ENCODE measurements at places on chromosomes 7 and 10.

- DNase-seq: no peak
Observed at GRCh38 chr10:113337142-113337541, 215.7 kb upstream of the HABP2 start.

DNA sequence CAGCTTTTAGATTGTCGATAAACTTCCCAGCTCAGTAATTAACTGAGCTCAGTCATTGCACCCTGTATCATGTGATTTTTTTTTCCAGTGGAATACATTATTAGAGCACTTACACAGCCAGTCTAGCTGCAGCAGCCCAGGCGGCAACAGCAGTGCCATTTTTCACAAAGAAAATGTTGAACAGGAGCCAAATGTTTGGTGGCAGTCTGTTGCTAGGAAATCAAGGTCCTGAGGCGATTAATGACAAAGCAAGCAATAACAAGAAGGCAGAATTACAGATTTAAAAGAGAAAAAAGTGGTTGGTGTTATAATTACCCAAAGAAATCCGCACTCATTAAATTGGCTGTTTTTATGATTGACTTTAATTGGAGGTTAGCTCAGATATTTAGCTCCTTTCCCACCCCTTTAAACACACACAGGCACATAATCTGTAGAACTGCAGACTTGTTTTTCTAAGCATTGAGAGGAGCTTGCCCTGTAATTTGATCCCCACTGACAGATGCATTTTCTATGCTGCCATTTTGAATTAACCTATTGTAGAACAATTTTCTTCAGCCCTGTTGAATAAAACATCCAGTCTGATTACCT is 267.4 kb downstream of the ADK start:
- DNase-seq: peak; percentile 41

DNA sequence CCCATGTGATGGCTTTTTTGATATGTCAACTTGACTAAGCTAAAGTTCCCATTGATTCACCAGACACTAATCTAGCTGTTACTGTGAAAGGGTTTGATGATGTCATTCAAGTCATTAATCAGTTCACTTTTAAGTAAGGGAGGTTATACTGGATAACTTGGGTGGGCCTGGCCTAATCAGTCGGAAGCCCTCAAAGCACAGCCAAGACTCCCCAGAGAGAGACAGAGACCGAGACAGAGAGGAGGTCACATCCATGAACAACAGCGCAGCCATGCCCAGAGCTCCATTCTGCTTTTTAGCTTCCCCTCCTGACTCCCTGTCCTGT is 103.4 kb downstream of the TRIL start:
- DNase-seq: no peak

- DNase-seq: no peak
Observed at GRCh38 chr7:22771872-22772228, 44.9 kb downstream of the IL6 start.

DNA sequence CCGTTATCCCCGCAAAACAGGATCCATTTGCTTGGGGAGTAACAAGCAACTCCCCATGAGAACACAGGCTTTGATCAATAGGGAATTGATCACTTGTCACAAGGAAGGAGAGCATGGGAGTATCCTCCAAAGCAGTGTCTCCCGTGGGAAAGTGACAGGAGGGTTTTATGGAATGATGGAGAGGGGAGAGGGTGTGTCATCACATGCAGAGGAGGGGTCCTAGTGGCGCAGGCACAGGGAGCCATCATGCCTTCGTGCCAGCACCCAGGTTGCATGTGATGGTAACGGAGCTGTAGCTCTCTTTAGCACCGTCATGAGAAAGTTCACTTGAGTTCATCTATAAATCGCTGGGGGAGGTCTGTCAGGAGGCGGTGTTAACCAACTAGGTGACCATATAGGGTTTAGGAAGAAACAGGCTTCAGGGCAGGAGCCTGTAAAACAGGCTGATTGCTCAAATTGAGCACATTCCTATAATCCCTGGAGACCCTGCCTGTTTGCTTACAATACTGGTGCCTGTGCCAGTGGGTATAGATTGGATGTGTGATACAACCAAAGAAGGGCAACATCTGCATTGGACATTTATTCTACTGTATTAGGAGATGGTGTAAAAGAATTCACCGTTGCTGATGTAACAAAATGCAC is 428.5 kb downstream of the GALNT17 start:
- no peak for DNase-seq

DNA sequence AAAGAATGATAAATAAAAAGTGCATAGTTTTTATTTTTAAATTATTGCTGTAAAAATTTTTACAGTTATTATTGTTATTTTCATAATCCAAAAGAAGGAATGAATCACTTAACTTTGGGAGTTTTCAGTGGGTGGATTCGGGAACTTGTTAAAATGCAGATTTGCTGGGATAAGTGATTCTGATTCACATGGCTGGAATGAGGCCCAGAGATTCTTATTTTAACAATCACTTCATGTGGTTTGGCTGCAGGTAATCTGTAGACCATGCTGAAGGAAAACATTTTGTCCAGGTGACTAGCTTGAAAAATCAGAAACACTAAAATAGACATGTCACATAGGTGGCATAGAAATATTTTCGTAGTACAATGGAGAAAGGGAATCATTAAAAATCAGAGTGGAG is 13.9 kb downstream of the CROT start:
- DNase-seq: no peak

GRCh38 chr10:129642427-129642826 is 175.4 kb downstream of the MGMT start:
- DNase-seq: no peak

- no peak for DNase-seq
Observed at GRCh38 chr7:3569643-3570042, 268.6 kb downstream of the SDK1 start.

- no peak for DNase-seq
Observed at GRCh38 chr7:28661826-28662595, 249.7 kb downstream of the CREB5 start.

GRCh38 chr7:43781726-43782607 is 23.5 kb downstream of the BLVRA start:
- DNase-seq: no peak

- DNase-seq: no peak
Observed at GRCh38 chr7:132138817-132139216, 437.5 kb downstream of the PLXNA4 start.

DNA sequence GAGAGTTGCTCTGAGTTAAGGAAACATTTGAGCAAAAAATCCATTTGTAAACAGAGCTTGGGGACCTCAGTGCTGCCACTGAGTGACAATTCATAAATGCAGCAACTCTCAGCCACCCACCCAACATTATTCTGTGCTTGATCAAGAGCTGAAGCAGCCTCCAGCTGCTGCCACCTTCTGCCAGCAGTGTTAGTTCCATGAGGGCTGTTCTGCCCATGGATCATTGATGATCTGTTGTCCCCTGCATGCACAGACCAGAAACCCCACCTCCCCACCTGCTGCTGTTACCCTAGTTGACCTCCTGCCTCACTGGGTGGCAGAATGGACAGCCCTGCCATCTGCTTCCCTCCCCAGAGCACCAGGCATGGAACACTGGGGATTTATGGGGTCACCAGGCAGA is 305.4 kb downstream of the KCNMA1 start:
- no peak for DNase-seq

DNA sequence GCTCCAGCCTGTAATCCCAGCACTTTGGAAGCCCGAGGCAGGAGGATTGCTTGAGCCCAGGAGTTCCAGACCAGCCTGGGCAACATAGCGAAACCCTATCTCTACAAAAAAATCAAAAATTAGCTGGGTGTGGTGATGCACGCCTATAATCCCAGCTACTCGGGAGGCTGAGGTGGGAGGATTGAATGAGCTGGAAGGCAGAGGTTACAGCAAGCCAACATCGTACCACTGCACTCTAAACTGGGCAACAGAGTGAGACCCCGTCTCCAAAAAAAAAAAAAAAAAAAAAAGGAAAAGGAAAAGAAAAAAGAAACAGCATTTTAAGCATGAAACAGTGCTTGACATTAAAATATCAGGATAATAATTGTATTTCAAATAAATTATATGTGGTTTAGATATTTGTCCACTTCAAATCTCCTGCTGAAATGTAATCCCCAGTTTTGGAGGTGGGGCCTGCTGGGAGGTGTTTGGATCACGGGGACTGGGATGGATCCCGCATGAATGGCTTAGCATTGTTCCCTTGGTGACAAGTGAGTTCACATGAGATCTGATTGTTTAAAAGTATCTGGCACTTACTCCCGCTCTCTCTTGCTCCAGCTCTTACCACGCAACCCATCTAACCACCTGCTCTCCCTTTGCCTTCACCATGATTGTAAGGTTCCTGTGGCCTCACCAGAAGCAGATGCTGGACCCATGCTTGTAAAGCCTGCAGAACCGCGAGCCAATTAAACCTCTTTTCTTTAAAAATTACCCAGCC is 103.4 kb downstream of the SRPK2 start:
- DNase-seq: no peak

DNA sequence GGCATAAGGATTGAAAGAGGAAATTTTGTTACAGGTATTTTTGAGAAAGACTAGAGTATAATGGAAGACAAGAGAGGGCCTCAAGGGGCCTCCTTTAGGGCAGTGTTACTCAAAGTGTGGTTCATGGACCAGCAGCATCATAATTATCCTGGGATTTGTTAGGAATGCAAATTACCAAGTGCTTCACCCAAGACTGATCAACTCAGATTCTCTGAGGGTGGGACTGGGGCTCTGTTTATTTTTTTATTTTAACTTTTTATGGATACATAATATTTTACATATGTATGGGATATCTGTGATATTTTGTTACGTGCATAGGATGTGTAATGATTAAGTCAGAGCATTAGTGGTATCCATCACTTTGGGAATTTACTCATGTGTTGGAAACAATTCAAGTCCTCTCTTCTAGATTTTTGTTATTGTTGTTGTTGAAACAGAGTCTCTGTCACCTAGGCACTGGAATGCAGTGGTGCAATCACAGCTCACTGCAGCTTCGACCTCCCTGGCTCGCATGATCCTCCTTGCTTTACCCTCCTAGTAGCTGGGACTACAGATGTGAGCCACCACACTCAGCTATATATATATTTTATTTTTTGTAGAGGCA is 2.2 kb upstream of the KCTD7 start:
- DNase-seq: no peak

DNA sequence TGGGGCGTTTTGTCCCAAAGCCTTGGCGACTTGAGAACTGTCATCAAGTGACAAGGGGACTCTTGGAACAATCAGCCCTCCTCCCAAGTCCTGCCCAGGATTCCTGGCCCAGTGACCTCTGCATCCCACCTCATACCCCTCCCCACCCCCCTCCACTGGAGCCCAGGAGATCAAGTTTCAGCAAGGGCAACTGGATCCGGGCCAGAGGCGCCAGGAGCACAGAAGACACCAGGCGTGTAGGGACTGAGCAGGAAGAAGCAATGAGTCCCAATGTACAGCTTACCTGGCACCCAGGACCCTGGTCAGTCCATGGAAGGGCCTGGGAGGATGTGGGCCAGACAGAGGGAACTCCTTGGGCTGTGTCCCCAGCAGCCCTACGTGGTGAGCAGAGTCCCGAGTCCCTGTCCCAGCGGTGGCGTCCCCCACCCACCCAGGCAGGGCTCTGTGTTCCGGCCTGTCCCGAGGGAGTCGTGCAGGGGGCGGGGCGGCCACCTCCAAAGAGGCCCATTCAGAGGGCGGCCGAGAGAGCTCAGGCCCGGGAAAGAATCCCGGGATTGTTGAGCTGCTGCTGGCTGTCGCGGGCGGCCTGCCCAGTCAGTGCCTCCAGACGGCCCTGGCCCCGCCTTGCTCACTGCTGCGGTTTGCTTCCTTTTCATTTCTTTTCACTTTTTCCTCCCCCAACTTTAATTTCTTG is 254.1 kb downstream of the TNS3 start:
- DNase-seq: no peak

DNA sequence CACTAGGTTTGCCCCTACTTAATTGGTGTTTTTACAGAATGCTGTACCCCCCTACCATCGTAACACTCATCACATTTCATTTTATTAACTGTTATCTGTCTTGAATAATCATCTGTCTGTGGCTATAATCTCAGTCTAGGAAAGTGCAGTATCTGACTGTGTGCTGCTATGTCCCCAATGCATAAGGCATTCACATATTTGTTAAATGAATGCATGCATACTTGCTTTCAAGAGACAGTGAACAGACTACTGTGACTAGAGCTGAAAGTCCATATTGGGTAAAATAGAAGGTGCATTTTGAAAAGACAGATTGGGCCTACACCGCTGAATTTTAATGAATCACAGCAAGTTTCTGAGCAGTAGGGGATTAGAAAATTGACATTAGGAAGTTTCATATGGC is 112.3 kb downstream of the ARHGAP12 start:
- DNase-seq: no peak

- DNase-seq: no peak
Observed at GRCh38 chr7:40437936-40438634, 303.3 kb downstream of the SUGCT start.

DNA sequence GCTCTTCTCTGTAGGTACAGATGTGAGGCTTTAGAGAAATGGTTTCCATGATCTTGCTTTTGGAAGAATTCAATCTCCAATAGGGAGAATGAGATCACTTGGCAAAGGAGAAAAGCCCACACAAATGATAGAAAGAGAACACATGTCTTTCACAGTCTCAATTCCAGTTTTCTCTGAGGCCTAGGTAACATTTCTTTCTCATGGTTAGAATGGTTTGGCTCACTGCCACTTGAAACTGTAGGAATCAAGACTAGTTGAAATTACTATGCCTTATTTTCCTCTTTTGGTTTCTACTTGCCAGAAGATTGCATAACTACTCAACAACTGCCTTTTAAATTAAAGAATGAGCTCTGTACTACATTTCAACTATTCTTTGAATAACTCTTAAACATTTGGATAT is 276.5 kb upstream of the TEX47 start:
- DNase-seq: no peak

GRCh38 chr7:50207251-50207564 is 97.3 kb upstream of the IKZF1 start:
- DNase-seq: no peak

GRCh38 chr7:41969561-41970105 is 266.7 kb upstream of the INHBA start:
- DNase-seq: no peak

DNA sequence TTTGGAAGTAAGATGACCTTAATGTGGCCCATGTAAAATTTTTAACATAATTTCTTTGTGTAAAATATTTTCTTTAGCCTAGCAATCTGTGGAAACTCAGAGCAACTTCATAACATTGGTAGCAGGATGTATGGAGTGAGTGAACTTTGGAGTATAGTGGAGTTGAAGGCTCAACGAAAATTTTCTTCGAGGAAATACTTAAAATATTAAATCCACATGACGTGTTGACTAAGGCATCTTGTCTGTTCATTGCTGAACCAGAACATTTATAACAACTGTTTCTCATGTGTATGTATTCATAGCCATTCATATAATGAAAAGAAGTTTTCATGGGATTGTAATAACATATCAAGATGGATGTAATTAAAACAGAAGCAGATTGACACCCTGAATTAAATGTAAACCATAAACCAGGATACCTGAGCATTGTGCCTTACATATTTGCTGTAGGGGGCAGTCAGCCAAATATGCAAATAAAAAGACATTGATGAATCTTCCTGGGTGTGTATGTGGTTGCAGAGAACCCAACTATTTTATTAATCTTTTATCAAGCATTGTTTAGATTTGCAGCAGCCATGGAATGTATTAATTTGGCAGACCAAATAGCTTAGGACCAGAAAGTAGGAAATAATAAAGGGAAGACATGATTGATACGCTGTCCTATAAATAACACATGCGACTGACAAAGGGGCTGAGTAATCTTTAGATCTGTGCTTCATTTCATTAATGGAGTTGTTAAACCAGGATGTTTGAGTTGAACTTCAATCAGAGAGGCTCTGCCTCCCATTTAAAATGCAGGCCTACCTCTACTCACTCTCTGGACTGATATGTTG is 11.5 kb downstream of the AUTS2 start:
- DNase-seq: no peak

Data from NCI-H187 (cell line).